DMS153 (cell line): ENCODE measurements at places on chromosomes 2 and 18.

DNA sequence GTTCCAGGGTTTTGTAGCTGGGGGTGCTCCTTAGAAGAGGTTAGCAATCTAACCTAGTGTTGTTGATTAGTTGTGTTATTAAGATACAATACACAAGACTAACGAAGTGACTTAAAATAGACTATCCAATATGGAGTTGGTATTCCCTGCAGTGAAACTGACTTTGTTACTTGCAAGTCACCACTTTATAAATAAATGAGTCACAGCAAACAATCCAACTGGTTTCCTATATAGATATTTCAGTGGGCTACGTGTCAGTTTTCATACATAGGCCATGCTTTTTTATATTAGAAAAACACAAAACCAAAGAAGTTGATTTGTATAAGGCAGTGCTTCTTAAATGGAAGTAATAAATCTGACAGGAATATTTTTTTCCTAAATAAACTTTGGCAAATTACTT is 274.0 kb downstream of the CAMKMT start:
- DNase-seq: no peak

- no peak for DNase-seq
Observed at GRCh38 chr2:236798491-236798890, 228.9 kb downstream of the ACKR3 start.

- no peak for DNase-seq
Observed at GRCh38 chr2:120729406-120730399, 6.0 kb upstream of the GLI2 start.

GRCh38 chr2:229665158-229665557 is 49.2 kb downstream of the DNER start:
- DNase-seq: no peak

GRCh38 chr2:175362331-175362730 is 180.8 kb upstream of the ATP5MC3 start:
- no peak for DNase-seq

GRCh38 chr18:10449396-10449795 is 5.0 kb upstream of the APCDD1 start:
- no peak for DNase-seq

GRCh38 chr2:158733430-158733755 is 61.7 kb upstream of the DAPL1 start:
- no peak for DNase-seq

- no peak for DNase-seq
Observed at GRCh38 chr18:62500174-62500573, 22.7 kb upstream of the ZCCHC2 start.

GRCh38 chr18:63818212-63818611 is 43.0 kb downstream of the SERPINB7 start:
- no peak for DNase-seq

GRCh38 chr2:219736209-219736608 is 108.8 kb downstream of the SLC4A3 start:
- peak; percentile 66 for DNase-seq

- no peak for DNase-seq
Observed at GRCh38 chr2:10079870-10080535, at the start of gene CYS1. Gene CYS1, minus strand, starts transcription at chr2:10080411. Its CDS starts 188 bp downstream, at chr2:10080223.
